Peyer's patch (tissue), 4 donors: ENCODE measurements at places on chromosomes 3 and 15.

- DNase-seq: no peak
Observed at GRCh38 chr15:78977091-78977571, 32.3 kb upstream of the CTSH start.

GRCh38 chr3:72432246-72432645 is 416.0 kb downstream of the SHQ1 start:
- DNase-seq: no peak

DNA sequence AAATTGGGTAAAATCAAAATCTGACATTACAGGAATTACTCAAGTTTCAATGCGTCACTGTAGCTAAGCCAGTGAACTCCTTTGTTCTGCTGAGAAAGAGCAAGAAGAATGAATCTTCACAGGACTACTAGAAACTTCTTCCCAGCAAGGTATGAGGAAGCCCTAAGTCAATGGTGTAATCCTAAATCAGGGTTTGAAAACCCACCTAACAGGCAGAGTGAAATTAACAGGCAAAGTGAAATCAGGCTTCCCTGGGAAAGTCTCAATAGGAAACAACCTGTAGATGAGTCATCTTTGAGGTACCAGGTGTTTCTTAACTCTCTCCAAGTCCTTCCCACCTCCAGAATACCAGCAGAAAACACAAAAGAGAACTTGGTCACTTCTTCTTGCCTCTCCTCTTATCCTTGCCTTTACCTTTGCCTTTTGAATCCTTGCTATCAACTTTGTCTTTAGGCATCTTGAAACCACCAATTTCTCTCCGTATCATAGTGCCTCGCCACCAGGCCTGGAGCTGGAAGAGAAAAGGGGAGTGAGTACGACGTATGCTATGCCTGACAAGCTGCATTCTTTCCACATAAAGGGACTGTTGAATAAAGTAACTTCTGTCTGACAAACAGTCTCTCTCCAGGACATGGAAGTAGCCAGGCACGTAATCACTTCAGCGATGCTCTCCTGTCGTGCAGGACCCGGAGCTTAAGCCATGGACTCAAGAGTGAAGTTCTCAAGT is 60.6 kb upstream of the RPL35A start:
- DNase-seq: no peak

DNA sequence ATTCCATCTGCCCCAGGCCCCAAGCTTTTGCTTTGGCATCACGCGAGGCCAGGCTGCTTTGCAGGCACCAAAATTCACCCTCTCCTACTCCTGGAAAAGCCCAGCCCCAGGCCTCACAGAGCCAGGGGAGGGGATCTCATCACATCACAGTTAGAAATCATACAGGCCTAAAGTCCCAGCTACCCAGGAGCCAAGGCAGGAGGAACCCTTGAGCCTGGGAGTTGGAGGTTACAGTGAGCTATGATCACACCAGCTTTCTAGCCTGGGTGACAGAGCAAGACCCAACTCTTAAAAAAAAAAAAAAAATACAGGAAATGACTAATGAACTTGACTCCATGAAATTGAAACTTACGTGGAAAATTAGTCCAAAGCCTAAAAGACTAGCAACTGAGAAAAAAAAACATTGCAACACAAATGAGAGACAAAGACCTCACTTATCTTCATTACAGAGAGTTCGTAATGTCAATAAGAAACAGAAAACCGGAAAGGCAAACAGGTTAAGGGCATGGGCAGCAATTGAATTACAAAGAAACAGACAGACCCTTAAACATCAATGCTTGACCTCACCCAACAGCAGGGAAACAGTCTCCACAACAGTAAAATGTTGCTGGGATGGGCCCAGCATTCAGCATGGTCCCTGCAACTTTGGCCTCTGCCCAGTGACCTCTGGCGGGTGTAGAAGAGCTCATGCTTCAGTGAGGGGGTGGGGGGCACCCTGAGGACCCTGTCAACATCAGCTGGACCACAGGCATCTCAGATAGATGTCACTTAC is 151.5 kb downstream of the LRRK1 start:
- DNase-seq: peak; percentile 15

DNA sequence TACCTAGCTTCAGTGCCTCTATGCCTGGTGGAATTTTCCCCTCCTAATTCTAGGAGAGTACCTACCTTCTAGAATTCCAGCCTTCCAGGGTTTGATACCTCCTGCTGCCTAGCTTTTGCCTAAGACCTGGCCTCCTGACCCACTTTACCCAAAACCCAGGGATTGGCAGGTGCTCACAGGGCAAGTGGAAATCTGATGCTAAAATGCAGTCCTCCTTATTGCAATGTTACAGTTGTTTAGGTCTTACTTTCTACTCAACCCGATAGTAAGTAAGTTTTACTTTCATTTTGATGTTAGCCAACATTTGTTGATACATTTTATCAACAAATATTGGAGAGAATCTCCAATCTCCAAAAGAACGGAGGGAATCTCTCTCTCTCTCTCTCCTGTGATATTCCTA is 275.9 kb downstream of the DOCK3 start:
- no peak for DNase-seq

- DNase-seq: no peak
Observed at GRCh38 chr3:38834110-38834509, 18.1 kb upstream of the SCN10A start.

DNA sequence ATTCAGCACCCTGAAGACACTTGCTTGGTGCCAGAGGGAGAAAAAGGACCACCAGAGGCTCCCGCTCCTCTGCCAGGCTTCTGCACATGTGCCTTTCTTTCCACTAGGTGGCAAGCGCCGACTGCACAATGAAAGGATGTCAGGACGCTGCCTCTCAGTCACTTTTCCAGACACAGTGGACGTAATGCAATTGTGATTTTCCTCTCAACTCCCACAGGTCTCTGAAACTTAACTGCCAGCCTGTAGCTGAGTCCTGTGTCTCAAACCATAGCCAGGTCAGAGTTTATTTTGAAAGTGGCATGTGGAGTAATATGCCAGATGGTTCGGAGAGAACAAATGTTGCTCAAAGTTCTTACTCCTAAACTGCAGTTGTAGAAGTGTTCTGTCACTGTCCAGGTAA is 162.9 kb downstream of the ITPR1 start:
- DNase-seq: no peak

GRCh38 chr3:40299130-40299720 is 10.3 kb upstream of the EIF1B start:
- DNase-seq: no peak

GRCh38 chr3:167861649-167862048 is 126.1 kb downstream of the SERPINI1 start:
- DNase-seq: no peak

DNA sequence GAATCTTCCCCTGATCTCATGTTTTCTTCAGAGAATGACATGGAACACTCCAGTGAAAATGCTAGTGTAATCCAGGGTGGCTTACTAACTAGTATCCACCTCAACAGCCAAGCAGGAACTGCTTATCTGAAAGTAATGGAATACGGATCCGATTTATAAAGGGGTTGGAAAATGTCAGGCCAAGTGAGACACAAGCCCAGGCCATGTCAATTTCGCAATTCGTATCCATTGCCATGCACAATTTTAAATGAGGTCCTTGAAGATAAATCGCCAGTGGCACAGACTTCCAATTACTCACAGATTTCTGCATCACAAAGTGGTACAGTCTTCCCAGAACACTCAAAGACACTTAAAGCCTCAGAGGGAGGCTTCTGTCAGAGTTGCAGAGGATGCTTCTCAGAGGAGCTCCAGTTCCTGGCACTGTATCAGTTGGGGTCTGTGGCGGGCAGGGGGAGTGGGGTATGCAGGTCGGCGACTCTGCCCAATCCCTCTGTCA is 16.5 kb upstream of the FAM240A start:
- no peak for DNase-seq

GRCh38 chr15:42623951-42624350 is 48.5 kb downstream of the STARD9 start:
- DNase-seq: no peak

DNA sequence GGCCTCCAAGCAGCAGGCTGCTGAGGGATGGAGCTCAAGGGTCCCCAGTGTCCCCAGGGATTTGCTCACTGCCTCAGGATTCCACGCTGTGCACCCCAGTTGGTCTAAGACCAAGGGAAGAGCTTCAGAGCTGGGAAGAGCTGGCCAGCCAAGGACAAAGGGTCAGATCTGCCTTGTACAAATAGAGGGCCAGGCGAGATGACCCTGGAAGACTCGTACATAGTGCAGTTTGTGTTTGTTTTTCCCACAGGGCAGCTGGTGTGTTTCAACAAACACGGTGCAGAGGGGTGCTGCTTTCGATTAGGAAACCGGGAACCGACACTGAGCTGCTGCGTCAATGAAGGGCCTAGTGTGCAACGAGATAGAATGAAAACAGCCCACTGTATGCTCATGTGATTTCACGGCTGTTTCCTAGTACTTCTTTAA is 56.1 kb upstream of the TRPM1 start:
- DNase-seq: no peak

DNA sequence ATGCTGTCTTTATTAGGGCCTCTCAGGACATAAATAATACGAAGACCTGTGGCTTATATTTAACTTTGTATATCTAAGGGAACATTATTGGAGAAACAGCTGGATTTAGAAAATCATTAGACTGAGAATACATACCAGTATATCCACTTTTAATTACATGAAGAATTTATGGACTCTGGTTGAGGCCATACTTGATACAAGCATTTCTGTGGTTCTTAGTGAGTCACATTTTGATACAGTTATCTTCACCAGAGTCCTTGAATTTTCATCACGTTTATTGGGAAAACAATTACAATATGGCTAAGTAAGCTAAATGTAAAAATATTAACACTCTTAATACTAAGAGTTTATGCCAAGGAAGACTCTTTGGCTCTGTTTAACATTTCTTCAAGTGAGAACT is 9.9 kb downstream of the KIF23 start:
- DNase-seq: no peak

- no peak for DNase-seq
Observed at GRCh38 chr15:46088486-46089445, 453.9 kb downstream of the SQOR start.

GRCh38 chr3:177642042-177642803 is 444.9 kb upstream of the TBL1XR1 start:
- DNase-seq: no peak

DNA sequence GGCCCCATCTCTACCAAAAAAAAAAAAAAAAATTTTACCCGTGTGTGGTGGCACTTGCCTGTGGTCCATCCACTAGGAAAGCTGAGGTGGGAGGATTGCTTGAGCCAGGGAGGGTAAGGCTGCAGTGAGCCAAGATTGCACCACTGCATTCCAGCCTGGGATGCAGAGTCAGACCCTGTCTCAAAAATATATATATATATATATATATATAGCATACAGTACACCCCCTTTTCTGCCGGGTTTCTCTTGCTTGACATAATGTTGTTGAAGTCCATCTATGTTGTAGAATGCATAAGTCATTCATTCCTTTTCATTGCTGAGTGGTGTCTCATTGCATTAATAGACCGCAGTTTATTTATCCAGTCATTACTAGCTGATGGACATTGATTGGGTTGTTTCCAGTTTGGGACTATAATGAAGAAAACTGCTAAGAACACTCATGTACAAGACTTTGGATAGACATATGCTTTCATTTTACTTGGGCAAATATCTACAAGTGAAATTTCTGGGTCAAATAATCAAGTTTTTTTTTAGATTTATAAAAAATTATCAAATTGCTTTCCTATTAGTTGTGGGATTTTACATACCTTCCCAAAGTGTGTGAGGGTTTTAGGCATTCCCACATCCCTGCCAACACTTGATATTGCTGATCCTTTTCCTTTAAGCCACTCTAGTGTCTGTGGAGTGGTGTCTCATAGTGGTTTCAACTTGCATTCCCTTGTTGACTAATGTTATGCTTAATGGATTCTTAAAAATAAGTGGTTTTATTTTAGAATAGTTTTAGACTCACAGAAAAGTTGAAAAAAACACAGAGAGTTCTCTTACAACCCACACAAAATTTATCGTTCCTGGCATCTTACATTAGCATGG is 2.1 kb upstream of the PRR20G start:
- DNase-seq: no peak

DNA sequence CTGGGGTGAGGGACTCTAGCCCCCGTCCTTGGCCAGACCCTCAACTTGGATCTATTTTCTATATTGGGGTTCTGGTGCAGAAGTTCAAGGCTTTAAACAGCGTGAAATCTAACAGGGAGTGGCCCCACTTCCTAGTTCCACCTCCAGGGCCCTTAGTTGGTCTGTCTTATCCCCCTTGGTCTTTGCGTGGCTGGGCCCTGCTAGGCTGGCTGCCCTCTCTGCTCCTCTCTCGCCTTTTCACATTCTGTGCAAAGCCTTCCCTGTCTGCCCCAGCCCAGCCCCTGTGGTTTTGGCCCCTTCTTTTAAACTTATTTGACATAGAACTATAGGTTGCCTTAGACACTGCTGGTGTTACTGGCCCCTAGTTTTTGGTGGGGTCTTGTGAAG is 5.6 kb downstream of the PPCDC start:
- no peak for DNase-seq

- DNase-seq: peak; percentile 66
Observed at GRCh38 chr3:36891701-36892160, 53.1 kb downstream of the TRANK1 start.

GRCh38 chr3:110562621-110563020 is 509.0 kb upstream of the NECTIN3 start:
- no peak for DNase-seq

- no peak for DNase-seq
Observed at GRCh38 chr3:58241306-58242044, 3.9 kb downstream of the ABHD6 start.

DNA sequence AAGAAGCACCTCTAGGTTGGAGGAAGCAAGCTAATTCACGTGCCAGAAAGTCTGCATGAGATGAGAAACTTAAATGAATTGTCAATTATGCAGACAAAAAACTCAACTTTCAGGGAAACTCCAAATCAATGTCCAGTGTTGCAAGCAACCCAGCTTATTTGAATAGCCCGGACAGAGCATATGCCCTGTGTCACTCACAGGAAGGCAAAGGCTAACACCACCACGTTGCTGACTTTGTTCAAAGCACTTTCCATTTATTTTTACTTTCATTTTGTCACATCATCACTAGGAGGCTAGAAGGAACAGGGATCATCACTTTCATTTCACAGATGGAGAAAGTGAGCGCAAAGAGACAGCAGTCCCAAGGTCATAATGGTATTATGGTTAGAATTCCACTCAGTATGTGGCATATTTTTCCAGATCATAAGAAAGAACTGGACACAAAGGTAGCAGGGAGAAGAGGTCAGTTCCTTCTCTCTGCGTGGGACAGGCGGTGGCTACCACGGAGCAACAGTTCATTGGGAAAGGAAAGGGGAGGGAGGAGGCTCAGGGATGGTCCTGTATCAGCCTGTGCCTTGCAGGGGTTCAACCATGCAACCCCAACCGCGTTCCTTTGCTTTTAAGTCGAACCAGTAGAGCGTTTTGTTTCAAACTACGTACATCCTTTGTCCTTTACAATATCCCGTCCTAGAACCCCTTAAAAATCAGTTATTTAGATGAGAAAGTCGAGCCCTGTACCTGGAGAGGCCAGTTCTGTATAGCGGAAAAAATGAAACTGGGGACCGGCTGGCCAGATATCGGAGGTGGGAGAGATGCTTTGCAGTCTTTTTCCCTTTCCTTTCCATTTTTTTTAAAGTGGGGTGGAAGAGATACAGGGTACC is 1.1 kb downstream of the HEG1 start:
- no peak for DNase-seq

DNA sequence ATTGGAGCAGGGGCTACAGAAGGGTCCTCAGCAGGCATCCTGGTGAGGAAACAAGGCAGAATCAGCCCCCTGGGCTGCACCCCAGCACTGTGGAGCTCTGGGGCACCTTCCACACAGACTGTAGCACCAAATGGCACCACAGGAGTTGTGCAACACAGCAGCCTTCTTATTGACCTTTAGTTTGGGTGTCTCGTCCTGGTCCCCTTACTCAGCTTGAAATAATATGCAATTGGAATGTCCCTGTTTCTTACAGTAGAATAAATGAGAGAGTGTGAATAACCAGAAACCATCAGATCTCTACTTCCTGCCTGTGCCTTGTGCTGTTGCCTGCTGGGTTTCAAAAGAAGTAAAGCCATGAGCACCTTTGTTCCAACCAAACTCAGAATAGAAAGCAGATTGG is 44.5 kb downstream of the RPLP1 start:
- DNase-seq: no peak
